Central memory CD4-positive, alpha-beta T cell (primary cell): ENCODE measurements at places on chromosomes 1 and 21.

- DNase-seq: peak; percentile 31
These were observed 165.9 kb downstream of the SDCCAG8 start for GRCh38 chr1:243421784-243422183.

GRCh38 chr1:157697781-157698569 is 2.6 kb downstream of the FCRL3 start:
- no peak for DNase-seq

DNA sequence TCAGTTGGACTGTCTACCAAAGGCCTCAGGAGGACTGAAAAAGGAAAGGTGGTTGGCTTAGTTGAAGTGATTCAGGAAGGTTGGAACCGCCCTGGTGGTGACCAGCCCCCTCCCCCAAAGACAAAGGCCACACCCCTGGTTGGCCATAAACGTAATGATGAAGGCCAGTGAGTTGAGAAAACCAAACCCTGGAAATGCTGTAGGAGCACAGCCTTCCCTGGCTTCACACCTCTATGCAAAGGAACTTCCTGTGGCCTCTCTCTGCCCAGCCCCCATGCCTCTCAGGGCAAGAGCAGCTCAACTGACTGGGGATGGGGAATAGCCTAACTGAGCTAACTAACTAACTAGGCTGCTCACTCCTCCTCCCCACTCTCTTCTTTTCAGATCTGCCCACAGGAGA is 90.4 kb downstream of the NPHP4 start:
- no peak for DNase-seq

- no peak for DNase-seq
These were observed 5.0 kb downstream of the AGT start for GRCh38 chr1:230708631-230709580.

- peak; percentile 66 for DNase-seq
These were observed 10.9 kb upstream of the C4BPB start for GRCh38 chr1:207077470-207078377.

DNA sequence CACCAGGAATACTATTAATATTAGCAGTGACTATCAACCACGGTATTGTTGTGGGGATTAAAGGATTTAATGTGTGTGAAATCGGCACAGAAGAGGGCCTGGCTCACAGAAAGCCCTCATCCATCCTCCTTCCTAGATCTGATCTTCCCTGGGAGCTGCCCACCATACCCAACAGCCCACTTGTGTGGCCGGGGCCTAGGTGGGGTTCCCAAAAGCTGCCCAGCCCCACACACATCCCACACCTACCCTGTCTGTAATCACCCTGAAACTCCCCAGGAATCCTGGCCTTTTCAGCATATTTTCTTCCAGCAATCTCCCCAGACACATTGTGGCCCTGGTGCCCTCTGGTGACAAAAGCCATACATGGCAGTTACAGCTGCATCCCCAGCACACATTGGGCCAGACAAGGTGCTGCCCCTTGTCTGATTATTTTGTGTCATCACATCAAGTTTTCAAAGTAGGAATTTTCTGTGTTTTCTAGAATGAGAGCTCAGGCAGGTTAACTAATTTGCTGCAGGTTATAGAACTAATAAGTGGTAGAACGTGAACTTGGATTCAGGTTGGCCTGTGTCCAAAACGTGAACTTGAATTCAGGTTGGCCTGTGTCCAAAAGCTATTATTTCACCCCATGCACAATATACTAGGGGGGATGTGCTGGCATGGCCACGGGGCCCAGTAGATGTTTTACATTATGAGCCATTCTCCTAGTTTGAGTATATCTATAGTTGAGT is 5.3 kb upstream of the SLC6A9 start:
- peak; percentile 49 for DNase-seq

- DNase-seq: no peak
These were observed 22.8 kb upstream of the SGIP1 start for GRCh38 chr1:66511118-66511517.
